ENCODE measurements at places on chromosomes 6 and 20. TPM values are rescaled to one million over a fixed set of nuclear protein-coding genes. Genes with fewer than 3 reads are reported as not detected.

The ANGPT4 gene
- 0.80 TPM for total RNA-seq

DNA sequence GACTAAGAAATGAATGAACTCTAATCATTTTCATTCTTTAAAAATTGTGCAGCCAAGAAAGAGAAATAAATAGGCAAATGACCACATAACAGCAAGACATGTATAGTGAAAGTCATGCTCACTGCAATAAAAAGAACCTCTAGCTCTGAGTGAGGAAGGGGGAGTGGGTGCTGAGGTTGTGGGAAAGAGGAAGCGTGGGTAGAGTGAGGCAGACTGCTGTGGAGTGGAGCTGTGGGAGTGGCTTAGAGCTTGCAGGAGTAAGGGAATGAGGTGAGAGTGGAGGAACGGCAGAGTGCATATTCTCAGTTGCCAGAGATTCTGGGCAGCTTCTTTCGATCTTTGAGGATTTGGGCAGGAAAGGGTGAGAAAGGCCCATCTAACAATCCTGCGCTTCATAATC, 10.4 kb downstream of the DEFB129 start:
- DNase-seq, result no peak

DNA sequence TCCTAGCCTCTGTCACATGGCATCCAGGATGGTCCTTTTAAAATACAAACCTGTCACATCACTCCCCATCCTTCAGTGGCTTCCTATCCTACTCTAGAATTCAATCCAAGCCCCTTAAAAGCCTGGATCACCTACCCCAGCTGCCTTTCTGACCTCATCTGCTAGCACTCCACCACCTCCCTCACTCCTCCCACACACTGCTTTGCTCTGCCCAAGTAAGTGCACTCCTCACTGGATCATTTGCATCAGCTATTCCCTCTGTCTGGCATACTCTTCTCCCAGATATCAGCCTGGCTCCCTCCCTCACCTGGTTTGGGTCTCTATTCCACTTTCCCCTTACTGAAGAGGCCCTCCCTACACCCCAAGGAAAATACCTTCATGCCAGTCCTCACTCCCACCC, 10.5 kb downstream of the C6orf136 start:
- DNase-seq, result no peak

DNA sequence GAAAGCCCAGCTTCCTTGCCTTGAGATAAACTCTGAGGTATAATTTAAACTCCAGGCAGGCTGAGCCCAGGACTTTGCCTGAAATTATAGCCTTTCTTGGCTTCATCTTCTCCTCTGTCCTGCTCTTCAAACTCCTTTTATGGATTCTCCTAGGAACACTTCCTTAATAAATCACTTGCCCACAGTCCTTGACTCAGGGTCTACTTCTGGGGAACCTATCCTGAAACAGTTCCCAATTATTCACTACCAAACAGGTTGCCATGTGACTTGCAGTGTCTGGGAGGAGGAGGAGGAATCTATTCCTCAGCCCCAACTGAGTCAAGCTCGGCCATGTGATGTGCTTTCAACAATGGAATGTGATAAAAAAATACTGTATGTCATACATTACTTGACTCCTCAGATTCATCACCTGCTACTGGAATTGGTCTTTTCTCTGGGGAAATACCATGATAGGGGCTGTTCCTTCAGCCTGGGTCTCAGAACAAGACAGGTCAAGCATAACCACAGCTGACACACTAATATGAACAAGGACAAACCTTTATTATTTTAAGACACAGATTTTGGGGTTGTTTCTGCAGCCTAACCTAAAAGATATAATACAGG, 20.5 kb upstream of the CDKN1A start:
- DNase-seq, result no peak

- DNase-seq, result peak; percentile 20
These were observed 2.0 kb upstream of the ZBP1 start for GRCh38 chr20:57622201-57622570.
